Lower lobe of right lung (tissue), 2 donors: ENCODE measurements at places on chromosomes 5 and 9.

- DNase-seq = no peak
These were observed 62.4 kb downstream of the TNPO1 start for GRCh38 chr5:72878854-72879253.

DNA sequence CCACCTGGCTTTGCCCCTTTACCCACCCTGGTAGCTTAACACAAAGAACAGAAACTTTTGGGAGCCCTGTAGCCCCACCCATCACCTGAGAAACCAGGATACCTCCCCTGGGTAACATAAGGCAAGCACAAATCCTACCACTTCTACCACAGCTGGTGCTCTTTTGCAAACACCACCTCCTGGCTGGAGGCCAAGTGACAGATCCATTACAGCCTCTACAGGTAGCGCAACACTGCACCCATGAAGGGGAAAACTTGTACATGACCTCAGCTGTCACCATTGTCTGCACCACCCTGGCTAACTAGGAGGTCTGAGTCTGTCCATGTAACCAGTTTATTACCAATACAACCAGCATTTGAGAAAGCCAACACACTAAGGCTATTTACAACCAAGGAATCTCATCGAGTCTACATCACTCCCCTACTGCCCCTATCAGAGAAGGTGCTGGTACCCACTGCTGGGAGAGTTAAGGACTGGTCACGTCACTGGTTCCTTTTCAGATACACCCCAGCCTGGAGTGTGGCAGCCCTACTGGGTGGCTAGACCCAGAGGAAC lies 128.6 kb downstream of the PJA2 start:
- no peak for DNase-seq

GRCh38 chr5:82174128-82174918 lies 103.8 kb downstream of the RPS23 start:
- DNase-seq = peak; percentile 68

GRCh38 chr9:82903503-82903902 lies 159.4 kb downstream of the RASEF start:
- DNase-seq = no peak

DNA sequence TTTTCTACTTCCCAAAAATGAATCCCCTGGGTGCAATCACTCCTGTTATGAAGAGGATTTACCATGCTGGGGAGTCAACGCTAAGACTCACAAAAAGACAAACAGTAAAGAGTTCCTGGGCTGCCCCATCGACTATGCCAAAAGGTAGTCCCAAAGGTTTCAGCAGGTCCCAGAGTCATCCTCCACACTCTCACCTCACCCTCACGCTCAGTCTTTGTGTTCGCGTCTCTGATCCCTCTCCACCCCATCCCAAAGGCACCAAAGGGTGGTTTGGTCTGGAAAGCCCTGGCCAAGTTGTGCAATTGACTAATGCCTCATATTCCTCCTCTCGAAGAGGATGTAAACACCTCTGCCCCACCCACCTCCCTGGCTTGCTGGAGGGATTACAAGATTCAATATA lies 240.2 kb upstream of the NFIL3 start:
- no peak for DNase-seq

GRCh38 chr5:75623846-75624245 lies 12.6 kb downstream of the ANKDD1B start:
- no peak for DNase-seq

DNA sequence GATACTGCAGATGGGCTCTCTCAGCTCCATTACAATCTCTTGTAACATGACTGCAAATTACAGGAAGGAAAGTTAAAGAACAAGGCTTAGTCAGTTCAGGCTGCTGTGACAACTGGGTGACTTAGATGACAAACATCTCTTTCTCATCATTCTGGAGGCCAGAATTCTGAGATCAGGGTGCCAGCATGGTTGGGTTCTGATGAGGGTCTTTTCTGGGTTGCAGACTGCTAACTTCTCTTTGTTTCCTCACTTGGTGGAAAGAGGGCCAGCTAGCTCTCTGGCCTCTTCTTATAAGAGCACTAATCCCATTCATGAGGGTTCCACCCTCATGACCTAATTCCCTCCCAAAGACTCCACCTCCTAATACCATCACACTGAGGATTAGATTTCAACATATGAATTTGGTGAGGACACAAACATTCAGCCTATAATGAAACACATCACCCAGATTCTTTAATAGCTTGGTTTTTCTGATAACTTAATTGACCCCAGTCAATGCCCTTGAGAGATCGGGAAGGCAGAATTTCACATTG lies 73.6 kb upstream of the MAMDC2 start:
- no peak for DNase-seq

DNA sequence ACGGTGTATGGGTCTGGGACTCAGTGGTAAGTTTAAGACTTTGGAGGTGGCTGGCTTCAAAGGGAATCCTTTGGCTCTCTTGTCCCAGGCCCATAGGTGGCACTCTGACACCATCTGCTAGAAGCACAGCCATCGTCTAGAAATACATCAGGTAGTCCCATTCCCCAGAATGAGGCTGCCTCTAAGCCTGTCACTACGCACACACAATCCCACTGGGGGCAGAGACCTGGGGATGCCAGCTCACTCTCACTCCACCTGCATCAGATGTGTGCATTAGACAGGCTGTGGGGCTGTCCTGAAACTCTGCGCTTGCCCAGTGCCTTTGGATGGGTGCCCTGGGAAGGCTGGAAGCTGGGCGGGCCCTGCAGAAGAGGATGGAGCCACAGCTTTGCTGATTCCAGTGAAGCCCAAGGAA lies 127.5 kb upstream of the PANK3 start:
- DNase-seq = no peak

DNA sequence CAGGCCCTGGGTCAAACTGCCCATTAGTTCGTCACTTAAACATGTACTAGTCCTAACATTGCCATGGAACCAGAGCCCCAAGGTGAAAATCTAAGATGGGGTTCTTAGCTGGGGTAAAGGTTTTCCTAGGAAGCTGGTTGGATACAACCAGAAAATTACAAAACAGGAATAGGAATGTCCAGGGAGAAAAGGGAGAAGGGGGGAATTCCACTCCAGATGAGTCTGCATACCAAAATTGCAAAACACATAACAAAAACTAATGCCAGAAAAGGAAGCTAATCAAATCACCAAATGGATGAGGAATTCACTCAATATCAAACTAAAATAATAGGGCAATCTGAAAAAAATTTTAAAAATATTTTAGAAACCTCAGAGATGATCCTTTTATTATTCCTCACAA lies 396.2 kb downstream of the EFNA5 start:
- no peak for DNase-seq

GRCh38 chr5:170338291-170338690 lies 40.7 kb upstream of the LCP2 start:
- no peak for DNase-seq

DNA sequence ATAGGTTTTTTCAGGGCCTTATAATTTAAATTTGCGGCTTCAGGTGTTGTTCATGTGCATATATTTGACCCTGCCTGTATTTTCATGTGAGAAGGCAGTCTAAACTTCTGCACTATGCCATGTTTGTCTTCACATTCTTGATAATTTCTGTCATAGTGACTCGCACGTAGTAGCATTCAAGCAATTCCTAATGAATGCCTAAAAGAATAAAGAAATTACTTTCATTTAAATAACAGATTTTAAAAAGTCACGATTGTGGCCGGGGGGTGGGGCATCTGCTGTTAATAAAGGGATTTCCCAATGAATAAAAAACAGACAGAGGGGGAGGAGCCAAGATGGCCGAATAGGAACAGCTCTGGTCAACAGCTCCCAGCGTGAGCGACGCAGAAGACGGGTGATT lies 318.0 kb downstream of the ADAMTS6 start:
- DNase-seq = no peak

DNA sequence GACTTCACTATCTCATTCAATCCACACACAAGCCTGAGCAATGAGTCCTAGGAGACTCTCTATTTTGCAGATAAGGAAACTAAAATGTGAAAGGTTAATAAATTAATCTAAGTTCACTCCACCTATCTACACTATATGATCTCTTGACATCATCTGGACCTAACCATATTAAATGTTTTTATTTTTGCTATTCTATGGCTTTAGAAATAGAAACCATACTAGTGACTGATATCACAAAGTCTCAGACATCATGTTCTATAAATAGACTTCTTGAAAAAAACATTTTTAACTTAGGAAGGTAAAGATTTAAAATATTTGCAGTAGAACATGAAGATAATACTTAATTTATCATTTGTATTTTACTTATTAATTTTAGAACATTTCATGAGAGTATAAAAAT lies 9.4 kb upstream of the ADGRV1 start:
- no peak for DNase-seq

DNA sequence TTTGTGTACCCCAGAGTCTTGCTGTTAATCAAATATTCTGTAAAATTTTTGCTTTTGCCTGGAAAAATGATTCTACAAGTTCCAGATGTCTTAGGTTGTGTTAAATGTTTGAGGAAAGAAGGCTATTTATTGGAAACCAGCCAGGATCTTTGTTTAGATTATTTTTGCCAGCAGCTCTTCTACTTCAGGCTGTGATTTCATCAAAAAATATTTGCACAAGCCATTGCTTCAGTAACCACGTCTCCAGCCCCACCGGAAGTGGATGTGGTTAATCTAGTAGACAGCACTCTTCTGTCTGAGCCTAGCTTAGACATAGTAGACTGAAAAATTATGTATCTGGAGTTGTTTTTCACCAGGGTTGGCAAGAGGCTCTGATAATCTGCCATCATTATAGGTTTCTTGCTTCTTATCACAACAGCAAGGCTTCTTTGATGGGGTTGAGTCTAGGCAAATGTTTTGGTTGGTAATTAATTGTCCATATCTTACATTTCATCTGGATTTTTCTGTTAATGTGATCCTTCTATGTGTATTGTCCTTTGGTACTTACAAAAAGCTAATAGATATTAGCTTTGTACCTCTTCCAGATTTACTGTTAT lies 17.1 kb downstream of the KCTD16 start:
- DNase-seq = peak; percentile 76

DNA sequence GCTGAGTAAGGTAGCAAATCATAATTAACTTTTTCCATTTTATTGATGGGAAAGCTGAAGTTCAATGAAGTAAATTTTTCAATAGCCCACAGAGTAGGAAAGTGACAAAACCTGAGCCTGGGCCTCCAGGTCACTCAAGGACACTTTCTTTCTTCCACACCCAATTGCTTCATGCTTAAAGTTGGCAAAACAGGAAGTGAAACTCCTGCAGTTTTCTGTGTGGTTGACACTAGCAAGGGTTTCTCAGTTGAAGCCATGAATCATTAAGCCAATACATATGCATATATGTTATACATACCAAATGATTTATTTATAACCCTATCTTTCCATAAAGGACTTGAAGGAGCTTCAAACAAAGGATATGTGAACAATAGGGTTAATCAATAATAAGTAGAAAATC lies 13.9 kb downstream of the TLR4 start:
- no peak for DNase-seq

DNA sequence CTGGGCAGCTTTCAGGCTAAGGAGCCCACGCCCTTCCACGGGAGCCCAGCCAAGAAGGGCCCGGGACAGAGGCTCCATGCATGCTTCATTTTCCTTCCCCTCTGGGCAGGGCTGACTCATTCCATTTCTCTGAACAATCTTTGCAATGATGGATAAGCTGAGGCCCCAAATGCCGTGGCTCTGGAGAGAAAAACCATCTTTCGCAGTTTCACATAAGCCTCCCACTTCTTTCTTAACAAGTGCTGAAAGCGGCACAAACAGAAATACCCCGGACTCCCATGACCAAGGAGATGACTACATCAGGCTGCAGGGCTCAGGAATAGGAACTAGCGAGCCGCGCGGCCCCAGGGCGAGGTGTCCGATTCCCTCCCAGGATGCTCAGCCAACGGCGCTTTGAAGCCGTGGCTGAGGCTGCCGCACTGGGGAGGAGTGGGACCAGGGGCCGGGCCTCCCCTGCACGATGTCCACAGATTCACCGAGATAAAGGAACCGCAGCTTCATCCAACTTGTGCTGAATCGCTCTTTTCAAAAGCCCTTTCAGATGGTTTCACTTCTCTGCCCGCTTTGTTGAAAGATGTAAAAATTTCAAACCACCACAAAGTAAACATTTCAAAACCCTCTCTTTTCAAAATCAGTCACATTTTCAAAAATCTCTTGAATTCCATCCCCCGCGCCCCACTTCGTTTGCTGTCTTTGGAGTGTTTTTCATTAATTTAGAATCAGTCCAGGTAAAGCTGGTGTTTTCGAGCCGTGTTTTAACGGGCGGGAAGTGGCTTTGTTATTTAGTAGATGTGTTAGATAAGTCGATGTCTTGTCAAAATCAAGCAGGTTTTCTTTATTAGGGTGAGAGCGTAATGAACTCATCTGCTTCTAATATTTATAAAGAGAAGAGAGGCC lies 96.5 kb upstream of the LMX1B start:
- DNase-seq = peak; percentile 80

GRCh38 chr9:107123389-107123788 lies 159.7 kb upstream of the RAD23B start:
- DNase-seq = no peak

GRCh38 chr5:61059499-61059898 lies 102.8 kb downstream of the SMIM15 start:
- DNase-seq = no peak

DNA sequence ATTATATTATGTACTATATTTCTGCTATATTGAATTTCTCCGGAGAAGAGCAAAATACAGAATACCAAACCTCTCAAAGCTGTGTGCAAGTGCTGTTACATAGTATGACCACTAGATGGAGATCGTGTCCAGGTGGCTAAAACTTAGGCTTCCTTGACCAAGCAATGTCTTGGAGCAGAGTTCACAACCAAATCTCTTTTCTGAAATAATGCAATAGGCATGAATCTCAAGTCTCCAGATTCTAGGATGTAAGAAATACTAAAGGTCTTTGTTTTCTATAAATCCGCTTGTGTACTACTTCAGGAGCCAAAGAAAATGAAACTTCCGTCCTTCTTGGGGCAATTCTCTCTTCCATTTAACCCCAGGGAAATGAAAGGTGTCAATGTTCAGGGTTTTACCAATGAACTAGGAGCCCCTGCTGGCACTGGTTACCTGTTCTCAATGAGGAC lies 181.5 kb upstream of the RAI14 start:
- no peak for DNase-seq

DNA sequence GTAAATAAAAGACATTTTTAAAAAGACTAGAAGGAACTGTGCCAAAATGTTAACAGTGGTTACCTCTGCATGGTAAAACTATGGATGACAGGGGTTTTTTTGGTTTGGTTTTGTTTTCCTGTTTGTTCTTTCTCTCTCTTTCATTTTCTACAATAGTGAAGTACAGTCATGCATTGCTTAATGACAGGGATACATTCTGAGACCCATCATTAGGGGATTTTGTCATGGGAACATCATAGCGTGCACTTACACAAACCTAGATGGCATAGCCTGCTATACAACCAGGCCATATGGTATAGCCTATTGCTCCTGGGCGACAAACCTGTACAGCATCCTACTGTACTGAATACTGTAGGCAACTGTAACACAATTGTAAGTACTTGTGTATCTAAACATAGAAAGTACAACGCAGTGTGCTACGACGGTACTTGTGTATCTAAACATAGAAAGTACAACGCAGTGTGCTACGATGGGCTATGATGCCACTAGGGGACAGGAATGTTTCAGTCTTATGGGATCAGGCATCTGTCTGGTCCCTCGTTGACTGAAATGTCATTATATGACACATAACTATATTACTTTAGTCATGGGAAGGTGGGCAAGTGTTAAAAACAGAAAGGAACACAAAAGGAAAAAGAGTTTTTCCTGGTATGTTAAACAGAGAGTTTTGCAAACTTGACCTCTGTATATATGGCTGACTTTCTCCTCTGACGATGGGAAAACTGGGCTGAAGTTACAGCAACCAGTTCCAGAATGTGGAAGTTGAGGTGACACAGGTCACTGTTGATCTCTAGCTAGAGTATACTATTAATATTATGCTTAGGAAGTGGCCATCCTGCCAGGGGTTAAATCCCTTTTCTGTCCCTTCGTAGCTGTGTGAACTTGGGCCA lies 7.4 kb upstream of the ADAM19 start:
- DNase-seq = no peak
